ENCODE measurements at places on chromosomes 7 and 10.

DNA sequence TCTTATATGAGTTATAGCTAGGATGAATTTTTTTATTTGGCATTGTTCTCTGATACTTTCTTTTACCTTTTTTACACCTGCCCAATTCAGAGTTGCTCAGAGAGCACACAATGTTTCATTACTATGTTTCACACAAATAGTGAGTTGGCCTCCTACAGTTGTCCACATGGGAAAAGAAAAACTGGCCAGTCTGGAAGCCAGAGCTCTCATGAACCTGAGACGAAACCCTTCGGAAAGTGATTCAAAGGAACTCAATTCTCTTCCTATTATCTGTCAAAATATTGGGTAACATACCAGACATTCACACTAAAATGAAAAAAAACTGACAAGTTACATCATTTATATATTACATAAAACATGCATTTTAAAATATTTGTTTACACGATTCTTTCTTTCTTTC is 15.3 kb downstream of the SCRN1 start:
- DNase-seq, result no peak

GRCh38 chr10:22977751-22978150 is 49.9 kb downstream of the ARMC3 start:
- DNase-seq, result no peak

DNA sequence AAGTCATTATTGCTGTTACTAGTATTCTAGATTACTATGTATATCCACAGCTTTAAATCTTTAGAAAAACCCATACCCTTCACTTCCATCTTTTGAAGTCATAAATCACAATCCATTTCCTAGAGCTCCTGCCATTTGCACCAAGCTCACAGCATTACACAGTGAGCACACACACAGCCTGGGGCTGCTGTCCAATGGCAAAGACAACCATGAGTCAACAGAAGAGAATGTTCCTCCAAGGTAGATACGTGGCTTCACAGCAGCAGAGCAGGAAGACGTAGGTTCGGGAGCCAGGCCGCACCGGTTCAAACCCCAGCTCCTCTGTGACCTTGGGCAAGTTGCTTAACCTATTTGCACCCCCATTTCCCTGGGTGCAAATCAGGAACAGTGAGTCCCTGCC is 234.6 kb downstream of the DIP2C start:
- no peak for DNase-seq

DNA sequence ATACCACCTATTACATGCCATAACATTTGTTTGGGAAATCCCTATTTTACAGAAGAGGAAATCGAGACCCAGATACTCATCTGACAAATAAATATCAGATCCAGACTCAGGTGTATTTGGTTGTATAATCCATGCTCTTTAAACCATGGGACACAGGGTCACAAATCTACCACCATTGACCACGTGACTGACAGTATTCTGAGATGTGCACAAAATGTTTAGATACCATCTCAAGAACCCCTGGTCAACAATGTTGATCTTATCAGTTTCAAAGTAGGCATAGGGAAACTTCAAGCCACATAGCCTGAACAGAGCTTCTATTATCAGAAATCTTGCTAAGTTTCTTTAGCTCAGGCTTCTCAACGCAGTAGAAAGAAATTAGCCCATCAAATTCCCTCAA is 93.6 kb downstream of the ICA1 start:
- DNase-seq, result no peak

DNA sequence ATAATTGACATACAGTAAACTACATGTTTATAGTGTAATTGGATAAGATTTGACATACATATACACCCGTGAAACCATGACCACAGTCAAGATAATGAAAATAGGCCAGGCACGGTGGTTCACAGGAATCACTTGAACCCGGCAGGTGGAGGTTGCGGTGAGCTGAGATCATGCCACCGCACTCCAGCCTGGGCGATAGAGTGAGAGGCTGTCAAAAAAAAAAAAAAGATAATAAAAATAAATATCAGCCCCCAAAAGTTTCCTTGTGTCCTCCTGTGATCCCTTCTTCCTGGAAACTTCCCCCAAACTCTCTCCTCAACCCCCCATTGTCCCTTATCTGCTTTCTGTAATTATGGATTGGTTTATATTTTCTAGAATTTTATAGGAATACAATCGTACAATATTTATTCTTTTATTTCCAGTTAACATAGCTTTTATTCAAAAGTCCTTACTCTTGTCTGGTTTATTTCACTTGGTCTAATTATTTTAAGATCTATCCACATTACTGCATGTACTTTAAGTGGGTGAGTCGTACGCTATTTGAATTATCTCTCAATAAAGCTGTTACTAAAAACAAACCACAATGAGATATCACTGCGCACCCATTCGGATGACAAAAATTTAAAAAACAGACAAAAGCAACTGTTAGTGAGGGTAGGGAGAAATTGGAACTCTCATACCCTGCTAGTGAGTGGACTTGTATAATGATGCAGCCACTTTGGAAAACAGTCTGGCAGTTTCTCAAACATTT is 30.1 kb upstream of the TNPO3 start:
- DNase-seq, result no peak

DNA sequence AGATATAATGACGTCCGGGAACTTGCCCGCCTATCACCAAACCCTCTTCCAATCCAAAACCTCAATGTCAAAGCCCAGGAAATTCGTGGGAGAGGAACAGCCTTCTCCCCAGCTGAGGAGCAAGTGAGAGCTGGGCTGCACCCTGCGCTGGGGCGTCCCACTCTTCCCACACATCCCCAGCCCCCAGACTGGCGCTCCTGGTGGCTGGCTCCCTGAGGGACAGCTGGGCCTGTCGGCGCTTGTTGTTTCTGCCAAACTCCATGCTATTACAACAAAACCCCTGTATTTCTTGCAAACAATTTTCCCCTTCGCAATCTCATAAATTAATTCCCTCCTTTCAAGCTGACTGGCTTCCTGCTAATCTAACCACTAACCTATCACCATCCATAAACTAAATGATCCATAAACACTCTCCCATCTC is 53.0 kb downstream of the GRID1 start:
- DNase-seq, result no peak
